ENCODE measurements at places on chromosomes 5 and 9.
A peak's percentile ranks its signal among the peaks of the same experiment; 100 is the strongest.

GRCh38 chr5:149794041-149794440, 63.9 kb downstream of the PPARGC1B start:
- no peak for DNase-seq

DNA sequence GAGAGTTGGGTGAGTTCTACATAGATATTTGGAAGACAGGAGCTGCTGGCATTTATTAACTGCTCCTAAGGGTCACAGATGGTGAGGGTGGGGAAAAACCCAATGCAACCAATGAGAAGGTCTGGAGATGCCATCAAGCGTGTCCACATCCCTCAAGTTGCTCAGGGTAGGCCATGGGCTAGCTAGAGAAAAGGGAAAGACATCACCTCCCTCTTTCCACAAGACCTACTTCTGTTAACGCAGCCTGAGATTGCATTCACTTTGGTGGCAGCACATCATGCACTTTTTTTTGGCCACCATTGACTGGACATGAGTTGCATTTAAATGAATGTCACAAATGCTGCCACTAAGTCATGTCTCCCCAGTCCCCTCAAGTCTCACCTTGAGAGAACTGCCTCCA, 71.4 kb downstream of the ARHGEF37 start:
- no peak for DNase-seq

DNA sequence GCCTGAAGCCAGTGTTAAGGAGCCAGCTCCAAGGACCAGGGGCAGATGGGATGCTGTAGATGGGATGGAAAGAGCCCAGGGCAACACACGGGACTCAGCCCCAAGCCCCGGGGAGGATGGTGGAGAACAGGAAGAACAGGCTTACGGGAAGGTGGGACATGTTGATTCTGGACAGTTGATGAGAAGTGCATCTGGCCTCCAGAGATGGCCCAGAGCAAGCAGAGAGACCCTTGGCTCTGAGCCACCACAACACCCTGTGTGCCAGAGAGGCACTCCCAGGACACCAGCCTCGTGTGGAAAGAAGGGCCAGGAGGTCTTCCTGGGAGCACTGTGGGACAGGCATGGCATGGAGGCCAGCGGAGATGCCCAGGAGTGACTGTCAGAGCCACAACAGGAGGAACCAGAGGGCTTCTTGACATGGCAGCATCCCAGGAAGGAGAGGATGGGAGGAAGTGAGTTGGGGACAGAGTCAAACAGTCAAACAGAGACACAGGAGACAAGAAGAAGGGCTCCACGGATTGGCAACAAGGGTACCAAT, 156.3 kb upstream of the MVB12B start:
- DNase-seq: no peak

DNA sequence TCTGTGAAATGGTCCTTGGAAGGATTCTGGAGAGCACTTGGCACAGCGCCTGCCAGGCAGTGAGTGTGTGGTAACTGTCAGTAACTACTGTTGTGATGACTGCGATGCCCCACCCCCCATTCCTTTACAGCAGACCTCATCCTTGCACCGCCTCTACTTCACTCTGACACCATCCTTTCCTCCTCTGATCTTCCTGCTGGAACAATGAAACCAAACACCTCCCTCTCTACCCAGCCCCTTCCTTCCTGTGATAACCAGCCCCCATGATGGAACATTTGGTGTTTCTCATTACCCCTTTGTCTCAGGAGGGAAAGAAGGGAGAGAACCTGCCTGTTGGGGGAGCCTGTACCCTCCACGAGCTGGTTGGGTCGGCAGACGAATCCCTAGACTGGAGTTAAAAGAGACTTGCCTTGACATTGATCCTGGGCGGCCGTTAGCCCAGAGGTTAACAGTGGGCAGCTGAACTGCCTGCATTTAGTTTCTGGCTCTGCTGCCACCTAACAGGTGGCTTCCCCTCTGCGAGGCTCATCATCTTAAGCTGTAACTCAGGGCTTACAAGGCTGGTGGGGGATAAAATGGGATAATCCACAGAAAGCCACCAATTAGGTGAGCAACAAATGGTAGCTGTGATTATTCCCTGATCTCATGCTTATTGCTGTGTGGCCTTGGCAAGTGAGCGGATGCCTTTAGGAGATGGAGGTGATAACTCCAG, 34.2 kb upstream of the GRPEL2 start:
- peak; percentile 89 for DNase-seq

DNA sequence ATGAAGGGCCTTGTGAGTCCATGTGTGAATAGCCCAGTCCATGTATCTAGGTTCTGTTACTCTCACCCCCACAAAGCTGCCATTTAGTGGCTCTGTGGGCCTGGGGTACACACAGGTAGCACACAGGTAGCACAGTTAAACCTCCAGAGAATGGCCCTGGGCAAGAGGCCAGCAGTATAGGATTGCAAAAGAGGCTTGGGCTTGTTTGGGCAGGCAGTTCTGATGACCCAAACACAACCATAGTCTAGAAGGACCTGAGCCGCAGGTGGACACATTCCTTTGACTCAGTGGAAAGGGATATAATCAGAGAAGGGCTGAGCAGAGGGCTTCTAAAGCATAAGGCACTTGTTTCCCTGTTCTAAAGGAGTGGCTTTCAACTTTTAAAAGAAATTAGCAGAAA, 326.8 kb upstream of the SGCD start:
- no peak for DNase-seq

- no peak for DNase-seq
Measured at GRCh38 chr9:129203556-129203909, 25.5 kb upstream of the IER5L start.

DNA sequence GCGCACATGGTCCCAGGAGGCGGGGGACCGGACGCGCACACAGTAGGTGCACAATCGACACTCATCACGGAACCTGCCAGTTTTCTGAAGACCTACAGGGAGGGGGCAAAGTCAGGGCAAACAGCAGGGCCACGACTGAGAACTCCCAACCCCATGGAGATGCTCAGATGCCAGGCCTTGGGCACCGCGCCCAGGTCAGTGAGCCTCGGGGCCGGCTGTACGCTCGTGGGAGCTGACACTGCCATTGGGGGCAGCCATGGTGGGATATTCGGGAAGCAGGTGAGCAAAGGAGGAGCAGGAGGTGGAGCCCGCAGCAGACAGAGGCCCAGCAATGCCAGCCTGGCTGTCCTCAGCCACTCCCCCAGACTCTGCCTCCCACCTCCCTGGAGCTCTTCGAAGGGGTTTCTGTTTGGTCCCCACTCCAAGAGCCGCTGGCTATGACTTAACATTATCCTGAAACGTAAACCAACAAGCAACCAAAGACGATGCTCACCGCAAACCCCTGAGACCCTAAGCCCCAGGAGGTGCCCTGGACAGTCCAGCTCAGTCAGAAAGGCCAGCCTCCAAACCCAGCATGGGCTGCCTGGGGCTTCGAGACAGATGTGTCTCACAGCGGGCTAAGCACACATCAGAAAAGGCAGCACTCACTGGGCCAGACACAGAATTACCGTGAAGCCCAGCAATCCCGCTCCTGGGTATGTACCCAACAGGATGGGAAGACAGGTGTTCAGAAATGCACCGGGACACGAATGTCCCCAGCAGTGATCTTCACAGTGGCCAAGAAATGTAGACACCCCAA, 78.4 kb downstream of the VAV2 start:
- no peak for DNase-seq

DNA sequence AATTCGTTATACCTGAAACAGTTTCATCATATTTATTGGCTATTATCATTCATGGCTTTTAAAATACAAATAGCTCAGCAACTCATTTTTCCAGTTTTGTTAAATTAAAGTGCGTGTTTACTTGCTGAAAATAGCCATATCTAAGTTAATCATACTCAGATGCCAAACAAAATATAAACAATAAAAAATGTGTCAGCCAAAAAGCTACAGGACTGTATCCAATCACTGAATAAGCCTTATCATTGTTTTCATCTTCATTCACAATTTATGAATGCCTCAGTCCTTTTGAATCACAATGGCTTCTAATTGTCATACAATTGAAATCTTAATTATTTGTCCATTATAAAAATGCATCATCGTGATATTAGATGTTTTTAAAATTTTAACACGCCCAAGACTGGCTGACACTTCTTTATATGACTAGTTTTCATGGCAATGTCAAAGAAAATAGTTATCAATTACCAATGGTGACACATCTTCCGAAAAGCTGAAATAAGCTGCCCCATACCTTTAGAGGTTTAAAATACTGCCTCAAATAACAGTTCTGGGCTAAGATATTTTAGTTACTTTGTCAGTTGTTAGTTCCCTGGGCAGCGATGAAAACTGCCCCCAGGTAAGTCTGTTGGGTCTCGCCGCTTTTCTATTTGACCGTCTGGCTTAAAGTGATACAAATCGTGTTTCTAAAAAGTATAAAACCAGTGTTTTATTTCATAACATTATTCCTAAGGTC, 1.8 kb downstream of the NFIB start:
- no peak for DNase-seq

- DNase-seq: peak; percentile 29
Measured at GRCh38 chr9:31119890-31120454, 1264.5 kb upstream of the ACO1 start.

GRCh38 chr9:6410633-6411032, 2.4 kb upstream of the UHRF2 start:
- DNase-seq: no peak

DNA sequence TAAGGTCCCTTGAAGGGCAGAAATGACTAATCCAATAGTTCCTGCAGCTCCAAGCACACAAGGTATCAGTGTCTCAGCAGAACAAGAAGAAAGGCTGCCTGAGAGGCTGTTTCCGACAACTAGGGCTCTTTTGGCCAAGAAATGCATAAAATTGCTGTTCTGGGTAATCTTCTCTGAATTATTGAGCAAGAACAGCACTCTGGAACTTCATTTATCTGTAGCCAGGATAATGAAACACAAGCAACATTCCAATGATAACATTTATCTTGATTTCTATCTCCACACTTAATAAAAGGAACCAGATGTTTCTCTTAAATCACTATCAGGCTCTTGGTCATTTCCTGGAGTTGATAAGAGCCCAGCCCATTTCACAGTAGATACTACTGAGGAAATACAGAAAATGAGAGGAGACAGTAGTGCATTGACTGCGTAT, 17.0 kb upstream of the AUH start:
- DNase-seq: peak; percentile 83

- no peak for DNase-seq
Measured at GRCh38 chr5:41277476-41278245, 64.3 kb upstream of the C6 start.

- DNase-seq: peak; percentile 71
Measured at GRCh38 chr9:111839387-111839786, 44.6 kb upstream of the SHOC1 start.

GRCh38 chr9:6656614-6657300, 11.2 kb upstream of the GLDC start:
- DNase-seq: no peak

- peak; percentile 48 for DNase-seq
Measured at GRCh38 chr9:2132484-2133082, 117.4 kb downstream of the SMARCA2 start.

GRCh38 chr9:87613265-87614111, 112.4 kb upstream of the CTSL start:
- no peak for DNase-seq

- no peak for DNase-seq
Measured at GRCh38 chr5:138463419-138464007, 1.8 kb upstream of the EGR1 start.

- no peak for DNase-seq
Measured at GRCh38 chr9:108663422-108663821, 192.4 kb downstream of the ACTL7B start.

DNA sequence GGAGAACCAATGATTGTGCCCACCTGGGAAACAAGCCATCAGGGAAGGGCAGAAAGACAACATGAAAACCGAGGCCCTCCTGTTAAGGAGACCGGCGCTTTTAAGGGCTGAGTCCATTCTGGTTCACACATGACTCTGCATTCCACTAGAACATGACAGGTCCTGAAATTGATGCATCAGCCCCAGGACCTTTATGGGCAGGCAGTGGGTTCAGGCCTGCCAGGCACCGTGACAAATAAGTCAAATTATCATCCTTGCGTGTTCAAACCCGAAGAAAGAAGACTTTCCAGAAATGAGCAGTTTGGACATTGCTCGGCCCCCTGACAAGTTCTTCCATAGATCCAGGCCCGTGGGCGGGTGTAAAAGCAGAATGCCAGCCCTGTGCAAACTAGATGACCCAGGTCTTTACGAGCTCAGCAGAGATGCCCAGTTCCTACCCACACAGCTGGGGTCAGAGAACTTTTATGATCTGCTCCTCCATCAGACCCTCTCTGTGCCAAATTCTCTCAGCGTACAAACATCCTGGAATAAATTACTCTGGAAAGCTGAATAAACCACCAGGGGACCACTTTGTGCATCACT, 295.5 kb upstream of the WWC1 start:
- no peak for DNase-seq

GRCh38 chr5:96627792-96628398, 34.3 kb upstream of the CAST start:
- DNase-seq: no peak

DNA sequence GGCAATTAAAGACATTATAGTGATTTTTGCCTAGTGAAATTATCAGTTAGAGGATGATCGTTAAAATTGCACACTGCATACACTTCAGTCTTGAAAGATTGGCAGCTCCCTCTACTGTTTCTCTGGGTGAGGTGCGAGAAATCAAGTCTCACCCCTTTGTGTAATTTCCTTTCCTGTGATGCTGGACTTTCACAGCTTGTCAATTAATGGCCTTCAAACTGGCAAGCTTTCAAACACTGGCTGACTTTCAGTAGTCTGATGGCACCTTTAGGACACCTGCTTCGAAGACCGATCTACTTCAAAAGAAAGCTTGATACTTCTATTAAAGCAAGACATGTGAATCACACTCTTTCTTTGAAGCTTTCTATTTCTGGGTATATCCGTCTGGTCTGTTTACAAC, 706.7 kb upstream of the PTPRD start:
- peak; percentile 54 for DNase-seq

- DNase-seq: no peak
Measured at GRCh38 chr5:93461756-93462155, 119.3 kb downstream of the NR2F1-AS1 start.

GRCh38 chr5:84403773-84404172, 19.1 kb upstream of the EDIL3 start:
- DNase-seq: no peak

DNA sequence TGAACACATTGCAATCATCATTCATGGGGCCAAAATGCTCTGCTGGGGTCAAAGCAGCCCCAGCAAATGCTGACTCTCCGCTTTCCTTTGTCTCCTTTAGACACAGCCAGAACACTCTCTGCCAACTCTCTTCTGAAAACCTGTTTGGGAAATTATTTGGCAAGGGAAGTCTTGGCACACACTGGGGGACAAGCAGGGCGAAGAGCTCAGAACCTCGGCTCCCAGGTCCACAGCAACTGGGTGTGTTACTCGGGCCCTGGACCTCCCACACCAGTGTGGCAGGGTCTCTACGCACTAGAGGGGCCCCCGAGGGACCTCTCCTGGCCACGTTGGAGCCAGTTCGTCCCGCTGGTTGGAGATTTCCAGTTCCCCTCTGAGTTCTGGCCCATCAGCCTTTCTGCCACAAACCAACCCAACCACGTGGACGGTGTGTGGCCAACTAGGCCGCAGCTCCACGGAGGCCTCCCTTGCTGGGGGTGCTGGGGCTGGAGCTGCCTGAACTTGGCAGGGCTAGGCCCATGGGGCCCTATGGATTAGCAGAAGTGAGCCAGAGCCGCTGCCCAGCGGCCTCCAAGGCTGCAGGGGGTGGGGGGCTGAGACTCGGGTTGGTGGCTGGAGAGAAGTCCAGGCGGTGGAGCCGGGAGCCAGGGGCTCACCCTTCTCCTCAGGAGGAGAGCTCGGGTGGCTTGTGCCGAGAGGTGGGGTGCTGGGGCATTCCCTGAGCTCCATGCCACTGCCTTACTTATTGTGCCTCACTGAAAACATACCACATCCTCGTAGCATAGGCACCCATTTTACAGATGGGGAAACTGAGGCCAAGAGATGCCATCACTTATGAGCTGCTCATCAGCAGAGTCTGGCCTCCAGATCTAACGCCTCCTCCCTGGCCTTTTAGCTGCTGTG, 46.8 kb upstream of the RNU6ATAC start:
- peak; percentile 37 for DNase-seq

Data from cardiac muscle cell (in vitro differentiated cells and primary cell).